8988T (cell line): ENCODE measurements at places on chromosomes 12 and 14.

- DNase-seq: no peak
Measured at GRCh38 chr12:79764641-79765040, 73.9 kb upstream of the PAWR start.

DNA sequence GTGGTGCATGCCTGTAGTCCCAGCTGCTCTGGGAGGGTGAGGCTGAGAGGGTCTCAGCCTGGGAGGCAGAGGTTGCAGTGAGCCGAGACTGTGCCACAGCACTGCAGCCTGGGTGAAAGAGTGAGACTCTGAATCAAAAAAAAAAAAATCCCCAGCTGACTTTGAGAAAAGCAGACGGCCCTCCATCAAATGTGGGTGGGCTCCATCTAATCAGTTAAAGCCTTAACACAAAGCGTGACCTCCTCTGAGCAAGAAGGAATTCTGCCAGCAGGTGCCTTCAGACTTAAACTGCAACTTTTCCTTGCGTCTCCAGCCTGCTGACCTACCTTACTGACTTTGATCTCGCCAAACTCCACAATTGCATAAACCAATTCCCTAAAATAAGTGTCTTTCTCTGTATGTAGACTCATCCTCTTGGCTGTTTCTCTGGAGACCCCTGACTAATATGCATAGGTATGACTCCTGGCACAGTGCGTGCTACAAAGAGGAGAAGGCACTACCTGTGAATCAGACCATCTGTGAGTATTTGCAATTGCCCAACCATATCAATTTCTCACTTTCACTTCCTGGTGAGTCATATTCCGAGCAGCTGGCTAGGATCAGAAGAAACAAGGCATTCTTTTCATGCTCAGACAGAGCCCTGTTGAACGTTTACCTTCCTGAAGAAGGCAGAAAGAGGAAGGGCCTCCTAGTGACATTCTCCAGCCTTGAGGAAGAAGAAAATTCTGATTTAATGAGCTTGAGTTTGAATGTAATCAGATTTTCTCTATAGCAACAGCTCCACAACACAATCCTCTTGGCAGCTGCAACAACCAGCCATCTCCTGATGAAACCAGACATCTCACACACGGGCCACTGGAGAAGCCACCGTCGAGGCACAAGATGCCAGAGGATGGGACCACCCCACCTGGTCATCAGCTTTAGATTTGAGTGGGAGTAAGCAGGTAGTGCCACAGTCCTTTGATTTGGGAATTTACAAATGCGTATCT is 54.3 kb downstream of the CLMN start:
- no peak for DNase-seq

DNA sequence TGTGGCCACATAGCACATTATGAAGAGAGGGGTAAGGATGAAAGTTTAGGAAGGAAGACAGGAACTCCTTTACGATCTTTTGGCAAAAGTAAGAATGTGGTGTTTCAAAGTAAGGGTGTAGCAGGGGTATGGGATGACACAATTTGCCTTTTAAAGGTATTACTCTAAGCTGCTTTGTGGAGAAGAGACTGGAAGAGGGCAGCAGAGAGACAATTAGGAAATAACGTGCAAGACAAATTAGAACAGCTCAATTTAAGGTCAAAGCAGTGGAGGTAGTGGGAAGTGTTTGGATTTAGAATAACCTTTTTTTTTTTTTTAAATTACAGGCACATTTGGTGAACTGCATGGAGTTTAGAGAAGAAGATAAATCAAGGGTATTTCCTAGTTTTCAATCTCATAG is 342.6 kb downstream of the NOVA1 start:
- DNase-seq: no peak

- DNase-seq: no peak
Measured at GRCh38 chr12:78584695-78585094, 279.9 kb upstream of the SYT1 start.

- no peak for DNase-seq
Measured at GRCh38 chr12:51009056-51009440, 17.1 kb downstream of the SLC11A2 start.

GRCh38 chr12:49282302-49282701 is 12.6 kb upstream of the PRPH start:
- no peak for DNase-seq

DNA sequence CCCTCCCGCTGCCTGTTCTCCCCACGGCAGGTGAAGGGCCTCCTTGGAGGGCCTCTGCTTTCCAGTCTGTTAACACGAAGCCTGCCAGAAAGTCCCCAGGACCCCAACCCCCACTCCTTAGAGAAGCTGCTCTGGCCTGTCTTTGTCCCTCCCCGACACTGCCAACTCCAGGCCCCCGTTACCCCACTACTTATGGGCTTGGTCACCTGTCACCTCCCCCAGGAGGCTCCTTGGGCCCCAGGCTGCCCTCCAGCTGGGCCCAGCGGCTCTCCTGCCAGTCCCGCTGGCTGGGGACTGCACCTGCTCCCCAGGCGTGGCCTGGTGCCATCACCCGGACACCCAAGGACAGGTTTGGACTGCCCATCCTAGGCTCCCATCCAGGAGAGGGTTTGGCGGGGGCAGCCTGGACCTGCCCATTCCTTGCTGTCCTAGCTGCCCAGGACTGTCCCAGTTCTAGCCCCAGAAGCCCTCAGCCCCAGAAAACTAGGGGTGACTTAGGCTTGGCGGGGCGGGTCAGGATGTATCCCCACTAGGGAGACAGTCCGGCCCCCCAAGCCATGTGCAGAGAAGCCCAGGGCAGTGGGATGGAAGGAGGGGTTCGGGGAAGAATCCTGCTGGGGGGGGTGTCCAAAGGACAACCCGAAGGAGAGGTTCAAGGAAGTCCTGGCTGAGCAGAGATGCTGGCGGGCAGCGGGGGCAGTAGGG is 155.7 kb upstream of the C14orf180 start:
- DNase-seq: no peak
